Foreskin fibroblast (primary cell): ENCODE measurements at places on chromosomes 11 and 22.
A peak's percentile ranks its signal among the peaks of the same experiment; 100 is the strongest.

- DNase-seq = no peak
Observed at GRCh38 chr11:73265278-73265810, 6.8 kb upstream of the P2RY6 start.

DNA sequence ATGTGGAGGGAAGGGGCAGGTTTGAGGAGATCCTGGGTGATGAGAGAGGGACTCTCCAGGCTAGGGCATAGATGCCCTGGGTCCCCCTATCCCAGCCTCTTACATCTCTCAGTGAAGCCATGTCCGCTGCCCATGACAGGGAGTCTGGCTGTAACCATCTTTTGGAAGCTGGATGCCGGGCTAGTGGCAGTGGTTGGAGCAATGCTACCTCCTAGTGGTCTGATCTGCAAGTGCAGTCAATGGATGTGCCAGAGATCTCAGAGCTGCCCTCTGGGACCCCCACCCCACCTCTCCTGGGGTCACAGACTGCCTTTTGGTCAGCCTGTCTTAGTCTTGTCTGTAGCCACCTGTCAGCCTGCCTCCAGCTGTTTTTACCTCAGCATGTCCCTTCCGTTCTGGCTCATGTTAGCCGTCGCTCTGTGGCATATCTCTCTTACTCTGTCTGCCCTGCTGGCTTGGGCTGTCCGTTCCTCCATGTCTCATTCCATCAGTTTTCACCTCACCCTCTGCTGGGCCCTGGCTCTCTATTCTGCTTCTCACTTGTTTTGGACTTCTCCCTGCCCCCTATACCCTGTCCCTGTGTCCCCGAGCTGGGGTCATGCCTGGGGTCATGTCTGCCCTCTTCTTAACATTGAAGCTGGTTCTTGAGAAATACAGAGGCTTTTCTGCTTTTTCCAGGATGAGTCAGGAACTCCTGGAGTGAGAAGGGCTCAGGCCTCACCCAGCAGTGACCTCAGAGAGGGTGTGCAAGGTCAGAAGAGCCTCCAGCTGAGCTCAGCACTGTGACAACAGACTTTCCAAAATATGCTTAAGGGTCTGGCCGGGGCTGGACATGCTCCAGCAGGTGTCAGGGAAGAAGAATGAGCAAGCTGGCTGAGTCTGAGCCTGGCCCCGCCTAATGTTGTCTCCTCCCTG, 52.0 kb upstream of the THY1 start:
- DNase-seq = peak; percentile 89

DNA sequence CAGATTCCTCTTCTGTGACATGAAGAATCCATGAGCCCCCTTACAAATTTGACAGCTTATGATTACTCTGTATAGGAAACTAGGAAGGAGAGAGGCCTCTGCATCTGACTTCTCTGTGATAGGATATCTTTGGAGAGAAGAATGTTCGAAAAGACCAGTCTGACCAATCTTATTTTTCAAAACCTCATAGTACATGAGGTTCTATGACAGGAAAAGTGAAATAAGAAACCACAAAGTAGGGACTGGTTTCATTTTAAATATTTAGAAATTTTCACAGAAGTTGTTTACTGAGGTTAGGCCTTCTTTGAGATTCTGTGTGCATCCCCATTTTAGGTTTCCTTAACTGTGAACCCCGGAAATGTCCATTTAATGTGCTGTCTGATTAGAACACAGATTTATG, 2.1 kb upstream of the OR4X1 start:
- no peak for DNase-seq

DNA sequence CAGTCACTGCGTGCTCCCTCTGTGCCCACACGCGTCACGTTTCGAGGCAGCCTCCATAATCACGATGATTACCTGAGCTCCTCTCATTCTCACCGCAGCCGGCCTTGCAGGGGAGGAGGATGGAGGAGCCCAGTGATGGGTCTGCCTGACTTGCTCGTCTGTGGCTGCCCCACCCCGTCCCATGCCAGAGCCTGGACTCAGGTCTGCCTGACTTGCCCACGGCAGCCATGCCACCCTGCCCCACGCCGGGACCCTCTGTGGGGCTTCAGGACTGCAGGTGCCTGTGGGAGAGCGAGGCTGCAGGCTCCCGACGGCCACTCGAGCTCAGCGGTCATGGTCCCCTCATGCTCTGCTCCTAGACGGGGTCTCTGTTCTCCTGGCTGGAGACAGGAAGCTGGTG, 1025.1 kb downstream of the BRD1 start:
- no peak for DNase-seq

DNA sequence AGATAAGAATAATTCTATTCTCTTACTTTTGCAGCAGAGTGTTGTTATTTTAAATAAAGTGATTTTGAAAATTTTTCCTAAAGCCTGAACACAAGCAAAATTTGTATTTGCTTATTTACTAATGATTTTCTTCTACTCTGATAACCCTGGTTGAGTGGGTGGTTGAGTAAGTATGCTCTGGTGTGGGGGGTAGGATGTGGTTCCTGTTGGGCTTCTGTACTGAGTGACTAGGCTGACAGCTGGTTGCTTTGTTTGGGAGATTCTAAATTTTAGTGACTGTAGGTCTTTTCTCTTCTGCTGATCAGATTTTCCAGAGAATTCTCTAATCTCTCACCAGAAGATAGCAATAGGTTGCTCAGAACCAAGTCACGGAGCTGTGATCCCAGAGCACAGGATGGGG, 61.6 kb downstream of the METTL15 start:
- DNase-seq = peak; percentile 13

DNA sequence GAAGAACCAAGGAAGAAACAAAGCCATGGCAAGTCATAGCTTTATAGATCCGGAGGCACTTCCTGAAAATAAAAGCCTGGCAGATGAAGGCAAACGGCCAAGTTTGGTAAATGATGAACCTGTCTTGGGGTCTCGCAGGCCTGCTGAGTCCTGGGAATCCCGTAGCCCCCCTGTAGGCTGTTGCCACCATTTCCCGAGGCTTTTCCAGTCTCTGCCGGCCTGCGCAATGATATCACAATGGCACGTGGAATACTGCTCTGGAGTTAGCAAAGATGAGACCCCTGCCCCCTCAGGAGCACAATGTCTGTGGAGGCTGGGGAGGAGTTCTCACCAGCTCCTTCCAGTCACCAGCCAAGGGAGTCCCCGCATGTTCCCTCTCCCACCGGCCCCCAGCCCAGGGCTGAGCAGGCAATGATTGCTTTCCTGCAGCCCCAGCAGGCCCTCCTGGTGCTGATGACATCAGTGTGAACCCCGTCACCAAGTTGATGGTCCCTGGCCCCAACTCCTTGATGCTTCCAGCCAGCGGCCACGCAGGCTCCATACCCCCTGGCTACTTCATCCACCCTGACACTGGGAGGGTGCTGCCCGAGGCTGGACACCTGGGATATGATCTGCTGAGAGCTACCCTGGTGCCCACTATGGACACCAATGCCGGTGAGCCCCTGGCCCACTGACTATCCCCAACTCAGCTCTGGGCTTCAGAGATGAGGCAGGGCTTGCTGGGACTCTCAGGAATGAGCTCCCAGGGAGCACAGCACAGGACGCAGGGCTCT, 55.9 kb downstream of the BTG4 start:
- no peak for DNase-seq

DNA sequence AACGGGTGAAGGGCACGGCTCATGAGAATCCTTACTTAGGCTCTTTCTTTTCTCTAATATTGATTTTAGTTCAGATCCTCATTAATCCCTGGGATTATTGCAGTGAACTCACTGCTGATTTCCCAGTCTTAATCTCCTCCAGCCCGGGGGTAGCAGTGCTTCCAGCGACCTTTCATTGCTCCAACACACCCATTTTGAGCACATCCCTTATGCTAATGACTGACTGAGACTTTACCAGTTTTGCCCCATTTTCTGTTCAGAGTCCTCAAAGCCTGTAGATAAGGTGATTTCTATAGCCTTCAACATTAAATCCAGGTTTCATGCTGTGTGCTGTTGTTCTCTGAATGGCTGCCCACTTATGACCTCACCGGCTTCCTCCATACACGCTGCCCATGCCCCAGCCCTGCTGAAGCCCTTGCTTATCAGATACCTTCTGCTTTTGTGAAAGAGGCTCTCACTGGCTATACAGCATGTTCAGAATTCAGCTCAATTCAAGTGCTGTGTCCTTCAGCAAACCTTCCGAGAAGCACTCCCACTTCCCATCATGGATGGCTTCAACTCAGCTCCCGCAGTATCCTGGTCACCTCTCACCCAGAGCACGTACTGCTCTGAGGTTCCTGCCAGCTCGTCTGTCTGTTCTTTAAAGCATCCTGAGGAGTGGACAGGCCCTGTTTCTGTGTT, 49.0 kb downstream of the PPFIA1 start:
- DNase-seq = no peak
